ENCODE measurements at places on chromosomes 3 and 15.

DNA sequence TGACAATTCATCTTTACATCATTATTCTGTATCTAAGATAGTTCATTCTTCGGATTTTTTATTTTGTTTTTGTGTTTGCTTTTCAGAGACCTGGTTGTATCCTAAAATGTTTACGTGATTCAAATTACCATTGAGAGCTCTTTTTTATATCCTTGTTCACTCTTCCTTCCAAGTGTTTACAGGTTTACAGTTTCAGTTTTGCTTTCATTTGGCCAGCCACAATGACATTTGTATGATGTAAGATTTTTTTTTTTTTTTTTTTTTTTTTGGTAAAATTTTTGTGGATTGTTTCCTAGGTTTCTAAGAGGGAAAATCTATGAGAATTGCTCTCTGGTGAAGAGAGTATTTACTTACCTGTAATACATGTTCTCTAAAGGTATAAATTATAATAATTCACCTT is 55.0 kb downstream of the SETD5 start:
- no peak for DNase-seq

DNA sequence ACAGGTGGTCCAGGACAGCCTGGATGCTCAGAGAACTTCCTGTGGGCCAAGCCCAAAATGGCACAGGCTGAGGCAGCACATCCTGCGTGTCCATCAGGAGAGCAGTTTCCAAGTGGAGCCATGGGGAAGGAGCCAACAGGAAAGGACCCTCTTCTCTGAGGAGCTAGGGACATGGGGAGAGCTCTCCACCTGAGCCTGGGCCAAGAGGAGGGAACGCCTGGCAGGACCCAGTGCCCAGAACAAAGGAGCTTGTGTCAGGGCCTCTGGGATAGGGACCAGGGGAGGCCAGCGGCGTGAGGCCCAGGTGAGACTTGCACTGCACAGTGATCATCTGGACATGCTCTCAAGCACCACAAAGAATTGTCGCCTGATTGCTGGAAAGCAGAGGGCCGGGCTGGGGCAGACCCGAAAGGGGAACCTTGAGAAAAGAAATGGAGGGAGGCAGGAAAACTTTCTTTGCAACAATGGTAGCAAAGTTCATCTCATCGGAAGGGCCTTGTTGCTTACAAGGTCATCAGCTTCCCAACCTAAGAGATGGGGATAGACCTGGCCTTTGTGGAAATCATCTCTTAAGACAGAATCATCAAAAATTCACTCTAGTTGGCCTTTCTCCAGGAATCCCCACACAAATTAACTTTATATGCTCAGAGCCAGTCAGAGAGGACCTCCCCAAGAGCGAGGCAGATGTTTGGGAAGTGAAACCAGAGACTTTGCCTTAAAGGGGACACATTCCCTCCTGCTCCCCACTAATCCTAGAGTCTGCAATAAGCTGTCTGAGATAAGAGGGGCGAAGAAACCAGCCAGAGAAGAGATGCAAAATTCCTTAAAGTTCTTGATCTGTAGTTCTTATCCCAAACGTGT is 47.7 kb upstream of the HES1 start:
- no peak for DNase-seq

DNA sequence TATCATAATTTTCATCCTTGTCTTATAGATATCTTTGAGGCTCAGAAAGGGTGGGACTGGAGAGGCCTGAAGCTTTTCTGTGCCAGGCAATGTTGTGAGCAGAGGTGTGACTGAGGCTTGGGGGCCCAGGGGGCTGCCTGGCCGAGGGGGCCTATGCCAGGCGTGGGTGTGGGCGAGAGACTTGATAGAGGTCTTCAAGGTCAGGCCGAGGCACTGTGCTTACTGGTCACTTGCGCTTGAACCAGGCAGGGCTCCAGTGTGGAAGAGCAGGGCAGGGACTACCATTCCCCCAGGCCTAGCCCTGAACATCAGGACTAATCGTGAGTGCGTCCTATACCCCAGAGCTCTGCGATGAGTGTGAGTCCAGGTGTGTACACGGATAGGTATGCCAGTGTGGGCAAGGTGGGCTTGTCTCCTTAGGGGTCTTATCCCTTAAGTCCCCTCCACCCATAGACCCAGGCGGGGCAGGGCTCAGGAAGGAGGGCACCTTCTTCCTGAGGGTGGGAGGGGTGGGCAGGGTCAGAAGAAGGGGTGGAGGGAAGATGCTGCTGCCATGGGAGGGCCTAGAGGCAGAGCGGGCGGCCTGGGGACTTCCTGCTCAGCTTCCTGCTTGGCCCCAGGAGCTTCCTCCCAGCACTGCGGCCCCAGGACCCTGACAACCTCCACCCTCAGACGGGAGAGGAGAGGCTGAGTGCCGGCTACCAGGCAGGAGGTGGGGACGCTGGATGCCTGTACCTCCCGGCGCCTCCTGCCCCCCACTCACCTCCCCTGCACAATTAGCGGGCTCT is 84.7 kb downstream of the LINGO1 start:
- no peak for DNase-seq

GRCh38 chr3:177724020-177724638 is 526.8 kb upstream of the TBL1XR1 start:
- DNase-seq, result no peak

- peak; percentile 55 for DNase-seq
These were observed 16.3 kb upstream of the RAB7A start for GRCh38 chr3:128709506-128710210.

DNA sequence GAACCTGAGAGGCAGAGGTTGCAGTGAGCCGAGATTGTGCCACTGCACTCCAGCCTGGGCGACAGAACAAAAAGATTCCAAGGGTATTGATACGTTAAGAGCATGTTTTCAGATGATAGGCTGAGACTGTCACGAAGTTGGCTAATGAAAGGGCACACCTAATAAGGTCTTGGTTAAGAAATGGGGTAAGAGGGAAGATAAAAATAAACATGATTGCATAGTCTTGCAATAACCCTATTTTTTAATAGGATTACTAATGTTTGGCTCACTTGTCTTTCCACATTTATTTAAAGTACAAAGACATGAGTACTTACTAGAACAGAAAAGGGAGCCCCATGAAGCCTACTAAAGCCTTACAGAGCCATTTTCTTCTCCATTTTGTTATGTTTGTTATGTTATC is 109.0 kb downstream of the FRMD4B start:
- no peak for DNase-seq

- no peak for DNase-seq
These were observed 15.9 kb upstream of the DOCK3 start for GRCh38 chr3:50658831-50659230.

DNA sequence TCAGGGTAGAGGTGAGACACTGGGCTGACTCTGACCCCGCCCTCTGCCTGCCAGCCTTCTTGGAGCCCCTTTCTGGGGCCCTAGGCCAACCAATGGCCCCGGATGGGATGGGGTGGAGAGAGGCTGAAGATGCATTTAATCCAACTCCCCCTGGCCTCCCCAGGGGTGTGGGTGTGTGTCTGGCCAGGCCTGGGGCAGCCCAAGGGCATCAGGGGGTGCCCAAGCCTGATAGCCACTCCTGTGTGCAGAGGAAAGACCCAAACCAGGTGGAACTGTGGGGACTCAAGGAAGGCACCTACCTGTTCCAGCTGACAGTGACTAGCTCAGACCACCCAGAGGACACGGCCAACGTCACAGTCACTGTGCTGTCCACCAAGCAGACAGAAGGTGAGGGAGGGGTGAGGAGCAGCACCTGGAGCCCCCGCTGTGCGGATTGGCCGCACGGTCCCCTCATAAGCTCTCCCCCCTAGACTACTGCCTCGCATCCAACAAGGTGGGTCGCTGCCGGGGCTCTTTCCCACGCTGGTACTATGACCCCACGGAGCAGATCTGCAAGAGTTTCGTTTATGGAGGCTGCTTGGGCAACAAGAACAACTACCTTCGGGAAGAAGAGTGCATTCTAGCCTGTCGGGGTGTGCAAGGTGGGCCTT is 9.5 kb downstream of the SPINT1 start:
- DNase-seq, result no peak

- no peak for DNase-seq
These were observed 790.1 kb upstream of the CFAP20DC start for GRCh38 chr3:59839810-59840515.

- DNase-seq, result no peak
These were observed 1.3 kb upstream of the INSYN1 start for GRCh38 chr15:73754461-73754860.

- no peak for DNase-seq
These were observed 812.3 kb downstream of the NSUN3 start for GRCh38 chr3:94875149-94875548.

- no peak for DNase-seq
These were observed 124.5 kb downstream of the MAGI1 start for GRCh38 chr3:65914032-65914739.

- no peak for DNase-seq
These were observed 231.3 kb downstream of the KLF13 start for GRCh38 chr15:31557899-31558298.

DNA sequence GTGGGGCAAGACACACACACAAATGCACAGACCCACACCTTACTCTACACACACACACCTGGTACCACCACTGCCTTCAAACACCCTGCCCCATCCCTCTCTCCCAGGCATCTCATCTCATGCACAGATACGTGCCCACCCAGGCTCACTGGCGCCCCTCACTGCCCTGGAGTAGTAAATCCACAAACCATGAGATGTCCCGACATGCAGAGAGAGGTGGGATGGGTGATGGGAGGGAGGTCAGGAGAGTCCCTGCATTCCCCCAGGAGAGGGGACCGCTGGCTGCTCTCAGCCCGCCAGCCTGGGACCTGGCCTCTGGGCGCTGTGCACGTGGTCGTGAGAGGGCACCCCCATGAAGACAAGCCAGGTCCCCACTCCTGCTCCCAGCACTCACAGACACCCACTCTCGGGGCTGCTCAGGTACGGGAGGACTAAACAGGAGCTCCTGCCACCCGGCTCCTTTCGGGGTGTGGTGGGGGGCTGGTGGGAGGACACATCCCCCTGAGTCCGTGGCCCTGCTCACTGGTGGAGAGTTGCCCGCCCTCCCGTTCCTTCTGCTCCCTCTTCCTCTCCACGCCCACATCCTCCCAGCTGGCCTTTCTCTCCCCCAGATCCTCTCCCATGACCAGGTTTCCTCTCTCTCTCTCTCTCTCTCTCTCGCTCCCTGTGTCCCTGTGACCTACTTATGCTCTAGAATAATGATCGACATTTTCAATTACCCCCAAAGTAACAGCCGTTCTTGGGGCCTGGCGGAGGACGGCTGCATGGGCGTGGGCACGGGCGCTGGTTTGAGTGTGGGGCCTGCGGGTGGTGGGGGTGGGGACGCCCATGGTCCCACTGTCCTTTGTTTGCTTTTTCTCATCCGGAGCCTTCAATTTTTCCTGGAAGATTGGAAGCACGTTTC is 18.9 kb upstream of the CSPG4 start:
- peak; percentile 25 for DNase-seq

- DNase-seq, result peak; percentile 70
These were observed 624 bp downstream of the AKAP13 start for GRCh38 chr15:85380812-85381642.

GRCh38 chr3:40097131-40098117 is 212.1 kb upstream of the EIF1B start:
- DNase-seq, result no peak

Data from Caco-2 (cell line).